ENCODE measurements at places on chromosomes 7 and 10.

- no peak for DNase-seq
Observed at GRCh38 chr10:14397066-14397465, 66.3 kb upstream of the FRMD4A start.

DNA sequence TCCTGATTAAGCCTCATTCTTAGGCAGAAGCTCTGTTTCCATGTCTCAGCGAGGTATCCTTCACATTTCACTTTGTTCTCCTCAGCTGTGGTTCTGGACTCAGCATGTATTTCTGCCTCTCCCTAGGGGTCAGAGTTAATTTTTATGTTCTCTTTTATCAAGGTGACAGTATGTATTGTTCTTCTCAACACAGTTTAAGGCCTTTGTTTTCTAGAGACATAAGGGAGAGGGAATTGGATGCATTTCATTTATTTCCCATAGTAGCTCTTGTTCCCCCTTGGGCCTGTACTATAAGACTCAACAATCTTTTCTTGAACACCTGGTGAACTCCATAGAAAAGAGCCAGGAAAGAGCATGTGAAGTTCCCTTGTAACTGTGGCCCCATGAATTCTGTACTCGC lies 214.3 kb downstream of the ZWINT start:
- DNase-seq = no peak

DNA sequence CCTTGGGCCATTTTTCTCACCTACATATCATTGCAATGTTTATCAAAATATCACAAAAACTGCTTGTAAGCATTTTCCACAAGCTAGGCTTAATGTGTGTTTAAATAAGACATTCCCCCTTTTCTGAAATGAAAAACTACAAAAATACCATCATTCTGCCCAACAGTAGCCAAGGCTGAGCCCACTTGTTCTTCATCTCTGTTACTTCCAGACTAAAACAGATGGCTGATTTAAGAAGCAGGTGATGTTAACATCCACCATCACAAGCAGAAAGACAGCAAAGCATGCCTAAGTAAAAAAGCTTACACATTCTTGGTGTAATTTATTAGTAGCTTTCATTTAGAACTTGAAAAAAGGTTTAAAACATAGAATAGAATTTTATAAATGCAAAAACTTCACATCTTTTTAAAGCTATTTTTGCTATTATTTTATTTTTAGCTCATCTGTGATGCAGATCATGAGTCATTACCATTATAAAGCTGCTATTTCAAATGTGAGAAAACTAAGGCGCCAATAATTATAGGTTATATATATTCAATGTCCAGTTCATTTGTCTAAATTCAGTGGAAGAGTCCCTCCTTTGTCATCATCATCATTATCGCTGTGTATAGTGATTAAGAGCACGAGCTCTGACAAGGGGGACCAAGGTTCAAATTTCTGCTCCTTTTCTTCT lies 109.4 kb downstream of the RELN start:
- DNase-seq = peak; percentile 42

DNA sequence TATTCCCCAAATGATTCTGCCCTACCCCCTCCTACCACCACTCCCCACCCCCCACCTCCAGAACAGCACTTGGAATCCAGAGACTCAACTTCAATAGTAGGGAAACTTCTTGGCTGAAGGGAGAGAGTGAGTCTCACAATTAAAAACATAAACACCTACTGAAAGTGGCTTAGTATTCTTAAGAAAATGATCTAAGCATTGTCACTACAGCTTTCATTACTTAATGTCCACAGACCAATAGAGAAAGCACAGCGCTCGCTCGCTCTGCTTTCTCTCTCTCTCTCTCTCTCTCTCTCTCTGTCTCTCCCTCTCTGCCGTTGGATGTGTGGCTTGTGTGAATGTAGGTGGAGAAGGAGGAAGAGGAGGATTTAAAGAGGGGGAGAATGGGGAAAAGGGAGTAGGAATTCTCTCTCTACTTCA lies 1.5 kb upstream of the SEMA3A start:
- no peak for DNase-seq

- no peak for DNase-seq
Observed at GRCh38 chr7:99016196-99016595, 127.7 kb downstream of the SMURF1 start.

- no peak for DNase-seq
Observed at GRCh38 chr10:75355706-75356105, 45.9 kb downstream of the ZNF503 start.

- no peak for DNase-seq
Observed at GRCh38 chr7:108311446-108312168, 144.6 kb downstream of the NRCAM start.

DNA sequence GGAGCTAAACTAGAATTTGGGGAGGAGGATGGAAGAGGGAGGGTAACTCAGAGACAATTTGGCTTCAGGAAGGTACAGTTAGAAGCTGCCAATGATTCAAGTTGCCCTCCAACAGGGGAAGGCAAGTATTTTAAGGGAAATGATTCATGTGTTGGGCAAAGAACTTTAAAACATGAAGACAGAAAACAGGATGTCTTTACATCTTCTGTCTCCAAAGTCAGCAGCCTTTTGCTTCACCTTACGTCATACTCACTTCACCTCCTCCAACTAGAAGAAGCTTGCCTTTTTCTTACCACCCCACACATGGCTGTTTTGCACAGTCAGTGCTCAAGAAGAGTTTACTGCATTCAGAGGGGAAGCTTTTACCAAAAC lies 36.1 kb downstream of the PPP1R3C start:
- no peak for DNase-seq

- no peak for DNase-seq
Observed at GRCh38 chr10:18759575-18759974, 100.3 kb downstream of the ARL5B start.

GRCh38 chr7:69889976-69890351 lies 291.7 kb downstream of the AUTS2 start:
- DNase-seq = no peak

DNA sequence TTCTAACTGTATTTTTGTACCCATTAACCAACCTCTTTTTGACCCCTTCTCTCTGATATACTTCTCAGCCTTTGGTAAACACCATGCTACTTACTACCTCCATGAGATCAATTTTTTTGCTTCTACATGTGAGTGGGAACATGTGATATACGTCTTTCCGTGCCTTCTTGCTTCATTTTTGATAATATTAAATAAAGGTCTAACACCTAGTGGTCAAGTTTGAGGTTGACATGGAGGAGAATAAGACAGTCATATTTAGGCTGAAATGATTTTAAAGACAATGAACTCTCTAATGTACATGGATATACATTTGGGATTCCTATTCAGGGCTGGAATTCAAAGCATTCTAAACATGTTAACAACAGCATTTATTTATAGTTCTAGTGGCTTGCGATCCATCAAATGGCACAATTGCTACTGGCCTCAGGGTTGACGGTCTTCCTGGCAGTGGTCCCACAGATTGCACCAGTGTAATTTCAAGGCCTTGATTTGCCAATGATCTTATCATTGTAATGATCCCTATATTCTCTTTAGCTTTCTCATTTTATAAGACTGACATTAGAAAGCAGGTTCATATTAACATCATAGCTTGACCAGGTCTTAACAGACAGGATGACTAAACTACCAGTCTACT lies 315.9 kb upstream of the ETV1 start:
- no peak for DNase-seq

DNA sequence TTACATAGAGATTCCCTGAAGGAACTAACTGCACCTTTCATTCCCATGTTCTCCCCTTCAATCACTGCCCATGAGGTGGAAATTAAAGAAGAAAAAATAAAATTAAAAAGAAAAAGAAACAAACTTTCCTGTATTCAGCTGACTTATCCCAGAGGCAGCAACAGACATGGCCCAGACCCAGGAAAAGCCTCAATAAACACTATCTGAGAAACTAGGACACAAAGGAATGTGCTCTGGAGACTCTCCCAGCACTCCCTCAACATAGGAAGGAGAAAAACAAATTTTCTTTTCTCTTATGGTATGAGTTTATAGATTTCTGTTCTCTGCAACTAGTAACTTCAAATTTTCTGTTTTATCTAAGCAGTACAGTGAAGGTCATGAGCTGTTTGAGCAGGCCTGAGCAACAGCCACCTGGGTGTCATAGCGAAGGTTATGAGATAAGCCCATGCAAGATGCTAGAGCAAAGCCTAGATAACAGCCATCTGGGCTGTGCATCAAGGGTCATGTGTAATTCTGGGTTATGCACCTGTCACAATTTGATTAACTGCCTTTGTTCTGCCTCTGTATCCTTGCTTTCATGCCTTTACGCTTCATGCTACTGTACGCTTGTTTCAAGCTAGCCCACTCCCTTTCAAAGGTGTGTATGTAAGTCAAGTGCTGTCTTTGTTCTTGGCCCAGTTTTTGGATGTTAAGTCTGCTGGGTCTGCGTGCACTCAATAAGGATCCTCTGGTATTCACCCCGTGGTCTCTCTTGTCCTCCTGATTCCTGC lies 11.0 kb upstream of the OR6B1 start:
- DNase-seq = no peak

GRCh38 chr7:140631602-140632001 lies 9.0 kb downstream of the DENND2A start:
- no peak for DNase-seq

GRCh38 chr10:97096261-97097083 lies 89.3 kb downstream of the SLIT1 start:
- DNase-seq = no peak

DNA sequence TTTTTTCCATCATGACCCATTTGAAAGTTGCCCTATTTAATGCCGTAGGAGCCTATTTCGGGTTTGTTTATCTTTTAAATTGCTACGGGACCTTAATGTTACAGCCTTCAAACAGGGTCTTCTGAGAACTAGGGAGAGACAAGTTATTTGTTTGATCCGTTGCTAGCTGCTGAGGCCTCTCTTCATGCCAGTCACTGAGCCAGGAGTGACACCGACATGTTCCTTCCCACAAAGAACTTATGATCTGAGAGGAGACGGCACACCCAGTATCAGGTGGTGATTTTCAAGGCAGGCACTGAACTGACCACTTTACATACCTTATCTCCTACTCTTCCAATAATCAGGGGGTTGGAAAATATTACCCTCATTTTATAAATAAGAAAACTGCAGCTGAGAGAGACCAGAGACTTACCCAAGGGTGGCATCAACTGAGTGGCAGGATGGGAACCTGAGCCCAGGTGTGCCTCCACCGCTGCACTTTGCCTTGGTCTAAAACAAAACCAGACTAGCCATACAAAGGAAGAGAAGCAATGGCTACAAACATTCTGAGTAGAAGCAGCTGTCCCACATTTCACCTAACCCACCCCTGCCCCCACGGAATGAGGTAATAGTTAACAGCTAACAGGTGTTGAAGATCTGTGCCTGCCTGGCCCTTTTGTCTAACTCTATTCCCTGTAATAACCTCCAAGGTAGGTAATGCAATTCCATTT lies 40.5 kb downstream of the PPP1R3C start:
- no peak for DNase-seq

GRCh38 chr7:28955718-28956607 lies 2.2 kb downstream of the TRIL start:
- no peak for DNase-seq

DNA sequence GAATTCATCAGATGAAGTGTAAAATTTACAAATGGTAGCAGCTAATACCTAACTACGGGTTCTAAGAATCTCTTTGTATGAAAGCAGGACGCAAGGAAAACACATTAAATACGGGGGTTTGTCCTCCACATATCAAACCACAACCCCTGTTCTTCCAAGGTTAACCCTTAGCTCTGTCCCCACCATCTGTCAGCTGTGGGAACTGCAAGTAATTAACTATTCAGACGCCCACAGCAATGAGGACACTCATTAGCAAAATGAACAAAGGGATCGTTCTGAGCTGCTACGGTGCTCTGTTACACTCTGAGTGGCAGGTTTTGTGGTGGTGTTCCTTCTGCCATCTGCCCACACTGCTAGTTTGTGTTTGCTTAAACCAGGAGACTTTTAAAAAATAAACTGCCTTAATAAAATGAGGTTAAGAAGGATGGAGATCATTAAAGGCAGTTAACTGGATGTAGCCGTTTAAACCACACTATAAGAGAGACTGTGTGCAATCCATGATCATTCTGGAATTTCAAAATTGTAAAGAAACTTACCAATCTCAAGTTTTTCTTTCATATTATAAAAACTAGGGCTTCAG lies 51.4 kb downstream of the C10orf67 start:
- peak; percentile 33 for DNase-seq

GRCh38 chr7:112556633-112557032 lies 75.8 kb downstream of the LSMEM1 start:
- no peak for DNase-seq

DNA sequence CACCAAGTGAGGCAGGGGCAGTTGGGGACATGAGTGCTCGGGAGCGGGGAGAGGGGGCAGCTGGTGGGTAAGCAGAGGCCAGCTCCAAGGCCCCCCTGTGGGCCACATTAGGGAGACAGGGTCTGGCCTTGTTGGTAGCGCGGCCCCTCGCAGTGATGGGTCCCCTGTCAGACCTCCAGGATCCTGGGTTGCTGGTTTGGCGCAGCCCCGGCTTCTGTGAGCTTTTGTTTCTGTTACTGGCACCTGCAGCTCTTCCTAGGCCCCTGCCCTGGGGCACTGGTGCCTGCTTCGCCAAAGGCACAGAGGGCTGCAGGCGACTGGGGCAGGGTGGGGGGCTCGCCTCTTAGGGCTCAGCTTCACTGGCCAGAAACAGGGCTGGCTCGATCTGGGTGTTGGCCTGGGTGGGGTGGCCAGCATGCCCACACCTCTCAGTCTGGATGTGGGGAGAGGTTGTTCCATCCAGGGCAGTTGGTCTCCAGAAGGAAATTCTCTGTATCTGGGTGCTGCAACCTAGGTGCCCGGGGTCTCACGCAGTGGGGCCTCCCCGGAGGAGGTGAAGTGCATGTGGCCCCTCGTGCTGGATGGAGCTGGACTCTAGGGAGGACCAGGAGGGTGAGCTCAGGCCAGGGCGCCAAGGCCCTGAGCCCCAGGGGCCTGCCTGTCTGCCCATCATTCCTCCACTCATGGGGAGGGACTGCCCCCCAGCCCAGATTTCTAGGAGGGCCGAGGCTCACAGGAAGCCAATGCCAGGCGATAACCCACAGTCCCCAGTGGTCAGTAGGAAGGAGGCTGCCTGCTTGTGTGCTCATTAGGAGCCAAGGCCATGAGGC lies 138.6 kb downstream of the LHPP start:
- DNase-seq = no peak

DNA sequence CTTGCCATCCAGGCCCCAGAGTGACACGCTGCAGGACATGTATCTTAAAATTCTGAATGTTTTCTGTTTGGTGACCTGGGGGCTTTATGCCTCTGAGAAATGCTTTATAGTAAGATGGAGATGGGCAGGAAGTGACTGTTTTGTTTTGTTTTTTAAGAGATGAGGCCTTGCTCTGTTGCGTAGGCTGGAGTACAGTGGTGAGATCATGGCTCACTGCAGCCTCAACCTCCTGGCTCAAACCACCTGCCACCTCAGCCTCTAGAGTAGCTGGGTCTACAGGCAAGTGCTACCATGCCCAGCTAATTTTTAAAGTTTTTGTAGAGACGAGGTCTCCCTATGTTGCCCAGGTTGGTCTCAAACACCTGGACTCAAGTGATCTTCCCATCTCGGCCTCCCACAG lies 20.6 kb downstream of the ZNF777 start:
- no peak for DNase-seq

GRCh38 chr7:31957090-31957720 lies 113.0 kb downstream of the PDE1C start:
- DNase-seq = no peak

DNA sequence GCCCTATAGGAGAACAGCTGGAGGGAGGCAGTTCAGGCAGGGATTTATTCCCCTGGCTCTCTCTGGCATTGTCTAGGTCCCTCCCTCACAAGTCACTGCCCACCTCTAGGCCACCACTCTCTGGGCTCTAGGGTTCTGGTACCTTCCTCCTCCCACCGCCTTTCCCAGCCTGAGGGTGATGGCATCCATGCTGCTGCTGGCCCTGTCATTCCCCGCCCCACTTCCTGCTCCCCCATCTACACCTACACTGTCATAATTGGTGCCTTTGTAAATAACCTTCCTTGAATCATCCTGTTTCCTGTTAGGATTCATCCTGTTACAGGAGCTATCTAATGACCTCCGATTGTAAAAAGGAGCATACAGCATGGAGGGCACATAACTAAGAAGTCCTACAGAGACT lies 303.3 kb upstream of the COBL start:
- DNase-seq = no peak

Measured in cerebellar cortex (tissue), 1 donor.